ENCODE measurements at places on chromosomes 1 and 21.

- DNase-seq: no peak
Observed at GRCh38 chr1:230940848-230941247, 37.8 kb downstream of the TTC13 start.

DNA sequence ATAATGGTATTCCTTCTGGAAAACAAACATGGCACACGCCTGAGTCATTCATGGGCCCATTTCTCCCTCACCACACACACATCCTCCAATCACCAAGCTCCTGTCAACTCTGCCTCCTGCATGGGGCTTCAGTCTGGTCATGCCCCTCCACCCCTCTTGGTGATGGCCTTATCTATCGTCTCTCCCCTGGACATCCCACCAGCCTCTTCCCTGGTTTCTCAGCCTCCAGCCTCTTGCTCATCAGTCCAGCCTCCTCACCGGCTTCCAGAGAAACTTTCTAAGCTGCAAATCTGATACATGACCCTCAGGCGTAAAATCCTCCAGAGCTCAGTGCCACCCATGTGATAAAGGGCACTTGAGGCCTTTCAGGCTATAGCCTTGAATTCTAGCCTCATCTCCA is 243.9 kb downstream of the FOXD2 start:
- no peak for DNase-seq

DNA sequence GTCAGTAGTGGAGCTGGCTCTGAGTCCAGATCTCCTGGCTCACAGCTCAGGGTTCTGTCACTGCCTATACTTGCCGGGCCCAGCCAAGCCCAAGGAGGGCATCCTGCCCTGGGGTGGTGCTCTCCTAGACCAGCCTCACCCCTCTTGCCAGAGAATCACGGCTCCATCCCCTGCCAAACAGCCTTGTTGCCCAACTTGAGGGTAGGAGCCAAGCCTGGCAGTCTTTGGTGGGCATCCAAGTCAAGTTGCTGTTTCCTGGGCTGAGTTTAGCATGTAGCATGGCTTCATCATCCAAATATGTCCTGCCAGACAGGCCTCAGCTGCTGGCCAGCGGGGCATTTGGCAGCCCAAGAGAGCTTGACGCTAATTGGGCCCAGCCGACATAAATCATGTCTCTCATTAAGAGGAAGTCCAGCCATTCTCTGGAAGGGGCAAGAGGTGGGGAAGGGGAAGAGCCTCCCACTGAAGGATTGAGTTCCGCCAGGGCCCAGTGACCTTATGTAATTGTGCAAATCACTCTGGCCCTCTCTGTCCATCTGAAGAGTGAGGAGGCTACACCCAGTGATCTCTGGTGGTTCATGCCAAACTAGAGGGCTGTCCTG is 22.6 kb upstream of the TRABD2B start:
- DNase-seq: no peak

GRCh38 chr1:212702672-212703071 is 3.0 kb upstream of the BATF3 start:
- DNase-seq: no peak

GRCh38 chr1:196373798-196374197 is 234.4 kb downstream of the KCNT2 start:
- no peak for DNase-seq

DNA sequence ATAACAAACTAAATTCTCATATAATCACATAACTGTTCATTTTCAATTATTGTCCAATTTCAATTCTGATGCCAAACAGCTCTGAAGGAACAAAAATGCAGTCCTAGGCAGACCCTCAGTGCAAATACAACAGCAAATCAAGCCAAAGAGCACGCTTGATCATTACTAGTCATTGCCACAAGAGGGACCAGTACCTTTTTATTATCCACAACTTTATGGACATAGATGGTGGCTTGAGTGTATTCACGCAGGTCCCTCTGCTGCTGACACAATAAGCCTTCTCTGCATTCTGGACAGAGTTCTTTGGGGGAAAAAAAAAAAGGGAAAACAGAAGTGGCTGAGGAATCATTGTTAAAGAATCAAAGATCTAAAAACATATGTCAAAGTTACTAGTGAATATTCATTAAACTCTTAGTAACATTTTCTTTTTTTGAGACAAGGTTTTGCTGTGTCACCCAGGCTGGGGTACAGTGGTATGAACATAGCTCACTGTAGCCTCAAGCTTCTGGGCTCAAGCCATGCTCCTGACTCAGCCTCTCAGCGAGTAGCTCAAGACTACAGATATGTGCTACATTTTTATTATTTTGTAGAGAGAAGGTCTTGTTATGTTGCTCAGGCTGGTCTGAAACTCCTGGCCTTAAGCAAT is 34.3 kb upstream of the RAP1GAP start:
- DNase-seq: peak; percentile 11

- peak; percentile 86 for DNase-seq
Observed at GRCh38 chr1:206430031-206430983, 40.0 kb upstream of the IKBKE start.

Measured in HS-5 (cell line).